Activated naive CD8-positive, alpha-beta T cell treated with anti-CD3 and anti-CD28 coated beads, Interleukin-2, amount 50 U/mL, for 16 hours (primary cell): ENCODE measurements at places on chromosomes 2 and 18.

DNA sequence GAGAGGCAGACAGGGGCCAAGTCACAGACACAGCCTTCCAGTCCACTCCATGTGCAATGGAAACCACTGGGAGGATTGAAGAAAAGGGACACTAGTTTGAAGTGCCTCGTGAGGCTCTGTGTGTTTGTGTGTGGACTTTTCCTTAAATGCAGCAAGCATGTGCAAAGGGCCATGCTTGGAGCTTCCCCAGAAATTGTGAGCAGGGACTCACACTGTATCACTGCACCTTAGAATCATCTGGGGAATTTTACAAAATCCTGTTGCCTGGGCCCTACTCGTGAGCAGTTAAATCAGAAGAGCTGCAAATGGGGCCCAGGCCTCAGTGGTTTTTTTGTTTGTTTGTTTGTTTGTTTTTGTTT, 137.8 kb downstream of the TRIM43 start:
- no peak for DNase-seq

DNA sequence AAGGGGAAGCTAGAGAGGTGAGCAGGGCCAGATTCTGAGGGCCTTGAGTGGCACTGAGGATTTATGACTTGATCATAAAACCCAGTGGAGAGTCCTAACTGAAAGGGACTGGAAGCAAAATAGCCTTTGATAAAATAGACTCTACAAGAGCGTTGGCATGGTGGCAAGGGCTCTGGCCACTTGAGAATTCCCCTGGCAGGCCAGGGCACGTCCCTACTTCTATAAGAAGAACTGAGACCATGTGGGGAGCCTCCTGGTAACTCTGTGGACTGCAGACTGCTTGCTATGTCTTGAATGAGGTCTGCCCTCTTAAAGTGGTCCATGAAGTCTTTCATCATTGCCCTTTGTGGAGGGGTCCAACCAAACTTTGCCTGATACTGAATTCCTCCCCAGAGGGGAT, 324.8 kb downstream of the ALK start:
- no peak for DNase-seq

GRCh38 chr2:56589835-56590234, 406.0 kb downstream of the CCDC85A start:
- no peak for DNase-seq

DNA sequence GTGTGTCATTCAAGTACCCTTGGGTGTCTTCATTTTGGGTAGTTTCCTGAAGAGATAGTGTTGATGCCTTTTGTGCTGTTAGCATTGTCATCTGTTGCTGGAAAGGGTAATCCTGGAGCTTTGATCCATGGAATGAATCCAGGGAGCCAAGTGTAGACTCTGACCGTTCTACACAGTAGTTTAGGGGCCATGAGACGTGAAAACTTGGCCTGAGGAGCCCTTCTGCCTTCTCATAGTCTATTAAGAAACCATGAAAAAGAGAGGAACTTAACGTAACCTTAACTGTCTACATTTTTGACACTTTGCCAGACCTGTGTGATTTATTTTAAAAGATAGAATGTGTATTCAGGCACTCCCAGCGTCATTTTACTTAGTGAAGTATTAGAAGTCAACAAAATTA, 194.0 kb downstream of the BABAM2 start:
- no peak for DNase-seq

DNA sequence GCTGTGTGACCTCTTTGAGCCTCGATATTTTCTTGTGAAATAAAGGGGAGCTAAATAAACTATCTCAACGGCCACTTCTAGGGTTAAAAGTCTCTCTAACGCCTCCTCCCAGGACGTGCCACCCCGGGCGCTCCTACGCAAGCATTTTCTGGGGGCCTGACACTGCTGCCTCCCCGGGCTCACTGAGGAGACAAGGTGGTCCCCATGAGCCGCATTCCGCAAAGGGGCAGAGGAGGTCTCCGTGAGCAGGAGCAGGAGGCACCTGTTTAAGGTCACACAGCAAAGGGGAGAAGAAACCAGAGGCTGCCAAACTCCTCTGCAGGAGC, 913 bp upstream of the WNT10A start:
- no peak for DNase-seq

DNA sequence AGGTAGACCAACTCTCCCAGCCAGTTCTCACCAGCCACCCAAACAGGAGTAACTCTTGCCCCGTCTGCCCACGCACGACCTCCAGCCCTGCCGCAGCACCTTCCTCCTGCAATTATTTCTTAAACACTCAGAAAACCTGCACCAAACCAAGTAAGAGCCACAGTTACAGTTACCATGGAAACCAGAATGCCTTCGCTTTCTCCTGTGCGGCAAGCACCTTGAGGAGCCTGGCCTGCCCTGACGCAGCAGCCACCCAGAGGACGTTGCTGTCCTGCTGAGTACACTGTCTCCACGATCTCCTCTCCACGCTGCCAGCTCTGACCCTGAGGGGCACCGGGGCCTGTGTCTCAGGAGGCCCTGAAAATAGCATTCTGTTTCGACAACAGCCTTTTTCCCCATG, 94.3 kb upstream of the SMIM21 start:
- DNase-seq, result no peak

GRCh38 chr2:25431604-25432003, 89.9 kb upstream of the DNMT3A start:
- no peak for DNase-seq

GRCh38 chr18:8801263-8801901, 96.0 kb downstream of the MTCL1 start:
- DNase-seq, result no peak

DNA sequence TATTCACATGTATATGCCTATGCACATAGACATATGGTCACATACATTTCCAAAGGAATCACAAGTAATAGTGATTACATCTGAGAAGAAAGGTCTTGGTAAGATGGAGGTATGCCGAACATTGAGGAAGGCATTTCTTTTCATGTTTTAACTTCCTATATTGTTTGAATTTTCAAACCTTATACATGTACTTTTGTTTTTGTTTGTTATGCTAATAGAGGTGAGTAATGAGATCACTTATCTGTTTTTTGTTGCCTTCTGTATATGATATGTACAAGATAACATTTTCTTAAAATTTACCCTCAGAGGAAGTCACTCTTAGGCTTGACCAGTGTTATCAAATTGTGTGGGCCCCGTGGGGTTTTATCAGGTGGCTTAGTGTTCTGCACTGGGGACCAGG, 166.5 kb upstream of the OTX1 start:
- no peak for DNase-seq

- DNase-seq, result no peak
Measured at GRCh38 chr2:12434630-12435098, 282.1 kb upstream of the TRIB2 start.

GRCh38 chr2:159916511-159916910, 118.5 kb upstream of the CD302 start:
- no peak for DNase-seq

GRCh38 chr2:129796801-129797488, 182.5 kb upstream of the RAB6C start:
- DNase-seq, result no peak

- DNase-seq, result no peak
Measured at GRCh38 chr2:189171956-189172609, 7.5 kb downstream of the COL5A2 start.

DNA sequence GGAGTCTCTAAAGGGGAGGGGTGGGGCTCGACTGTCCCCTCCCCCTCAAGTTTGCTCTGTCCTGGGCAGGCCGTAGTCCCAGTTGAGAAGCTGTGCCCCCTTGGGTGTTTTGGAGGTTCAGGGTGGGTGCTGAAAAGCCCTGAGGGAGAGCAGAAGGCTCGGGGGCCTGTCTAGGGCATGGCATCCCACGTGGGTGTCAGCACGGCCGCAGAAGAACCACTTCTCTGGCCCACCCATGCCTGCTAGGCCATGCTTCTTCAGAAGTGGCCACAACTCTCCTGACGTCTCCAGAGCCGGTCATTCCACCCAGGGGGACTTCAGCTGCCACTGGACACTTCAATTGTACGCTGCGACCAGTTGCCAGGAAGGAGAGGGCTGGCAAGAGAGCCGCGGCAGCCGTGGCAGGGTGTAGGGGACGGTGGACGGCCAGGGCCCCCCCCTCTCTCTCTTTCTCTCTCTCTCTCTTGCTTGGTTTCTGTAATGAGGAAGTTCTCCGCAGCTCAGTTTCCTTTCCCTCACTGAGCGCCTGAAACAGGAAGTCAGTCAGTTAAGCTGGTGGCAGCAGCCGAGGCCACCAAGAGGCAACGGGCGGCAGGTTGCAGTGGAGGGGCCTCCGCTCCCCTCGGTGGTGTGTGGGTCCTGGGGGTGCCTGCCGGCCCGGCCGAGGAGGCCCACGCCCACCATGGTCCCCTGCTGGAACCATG, at the start of gene INPP5D:
Gene INPP5D, plus strand, starts transcription at position 546 of the 704 bp plus-strand sequence. Its CDS starts 137 bp downstream, at position 683.
- peak; percentile 47 for DNase-seq

DNA sequence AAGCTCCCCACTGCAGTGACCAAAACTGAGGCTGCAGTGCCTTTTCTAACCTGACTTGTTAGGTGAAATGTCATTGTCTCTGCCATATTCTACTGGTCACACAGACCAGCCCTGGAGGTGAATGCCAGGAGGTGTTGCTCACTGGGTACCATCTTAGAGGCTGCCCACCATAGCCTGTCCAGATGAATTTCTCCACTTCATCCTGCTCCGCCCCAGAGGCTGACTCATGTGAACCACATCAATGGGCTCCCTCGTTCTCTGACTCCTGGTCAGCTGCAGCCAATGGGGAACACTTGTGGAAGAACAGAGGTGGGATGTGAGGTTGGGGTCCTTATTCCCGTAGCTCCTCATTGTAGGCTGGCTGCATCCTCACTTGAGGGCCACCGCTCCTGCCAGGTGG, 3.4 kb upstream of the NARS1 start:
- no peak for DNase-seq

- no peak for DNase-seq
Measured at GRCh38 chr2:190481339-190481738, 53.2 kb downstream of the NEMP2 start.

- no peak for DNase-seq
Measured at GRCh38 chr18:27666016-27666415, 480.9 kb upstream of the CHST9 start.

DNA sequence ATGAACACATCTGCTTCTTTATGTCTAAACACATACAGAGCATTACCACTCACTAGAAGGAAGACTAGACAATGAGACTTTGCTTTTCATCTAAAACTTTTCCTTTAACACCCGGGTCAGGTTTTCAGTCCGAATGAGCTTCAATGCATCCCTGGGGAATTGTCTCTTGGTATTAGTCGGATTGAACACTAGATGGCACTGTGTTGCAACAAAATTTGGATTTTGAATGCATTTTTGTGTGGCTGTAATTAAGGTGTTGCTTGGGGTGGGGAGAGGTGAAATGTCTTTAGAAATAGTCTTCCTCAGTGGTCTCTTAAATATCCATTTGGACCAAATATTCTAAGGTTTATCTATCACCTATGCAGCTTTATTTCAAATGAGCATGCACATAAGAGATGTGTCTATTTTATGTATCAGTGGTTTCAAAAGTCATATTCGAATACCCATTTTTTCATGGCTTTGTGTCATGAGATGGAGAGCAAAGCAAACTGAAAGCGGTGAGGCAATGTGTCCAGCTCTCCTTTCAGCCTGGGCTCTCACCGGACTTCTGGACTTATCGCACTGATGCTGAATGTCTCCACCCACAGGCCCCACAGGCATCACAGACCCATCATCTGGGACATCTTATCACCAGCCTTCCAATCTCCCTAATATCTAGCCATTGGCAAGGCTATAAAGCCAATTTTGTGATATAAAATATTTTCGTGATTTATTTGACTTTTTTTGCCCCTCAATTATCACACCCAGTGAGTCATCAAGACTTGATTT, 510.3 kb downstream of the RNF144A start:
- DNase-seq, result no peak

DNA sequence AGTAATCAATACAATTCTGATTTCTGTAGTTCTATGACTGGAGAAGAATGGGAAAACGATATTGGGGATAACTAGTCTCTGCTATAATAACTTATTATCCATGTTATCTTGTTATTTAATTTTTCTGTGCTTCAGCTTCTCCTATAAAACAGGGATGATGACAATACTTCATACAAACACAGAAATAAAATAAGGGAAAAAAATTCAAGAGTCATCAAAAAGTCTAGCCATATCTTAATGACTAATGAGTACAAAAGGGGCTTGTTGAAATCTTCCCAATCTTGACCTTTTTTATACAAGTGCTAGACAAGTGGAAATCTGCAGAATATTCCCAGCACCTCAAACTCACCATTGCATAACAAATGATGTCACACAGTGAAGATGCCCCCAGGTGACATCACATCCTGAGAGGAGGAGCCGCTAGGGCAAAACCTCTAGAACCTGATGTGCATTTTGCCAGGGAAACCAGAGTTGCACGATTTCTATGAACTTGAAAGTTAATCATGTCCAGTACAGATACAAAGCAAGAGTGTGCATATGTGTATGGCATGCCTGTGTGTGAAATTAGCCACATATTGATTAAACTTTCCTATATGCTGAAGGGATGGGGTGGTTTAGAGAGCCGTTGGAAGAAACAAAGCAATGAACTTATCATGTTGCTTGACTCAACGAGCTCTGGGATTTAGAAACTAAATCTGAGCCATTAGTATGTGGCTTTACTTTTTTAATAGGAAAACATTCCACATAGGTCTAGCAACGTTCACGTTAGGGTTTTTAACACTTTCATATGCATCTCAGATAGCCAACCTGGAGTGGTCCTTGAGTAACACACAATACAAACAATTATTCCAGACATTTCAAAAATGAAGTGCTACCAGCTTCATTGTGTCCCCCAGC, 278.9 kb downstream of the SLC4A3 start:
- no peak for DNase-seq

DNA sequence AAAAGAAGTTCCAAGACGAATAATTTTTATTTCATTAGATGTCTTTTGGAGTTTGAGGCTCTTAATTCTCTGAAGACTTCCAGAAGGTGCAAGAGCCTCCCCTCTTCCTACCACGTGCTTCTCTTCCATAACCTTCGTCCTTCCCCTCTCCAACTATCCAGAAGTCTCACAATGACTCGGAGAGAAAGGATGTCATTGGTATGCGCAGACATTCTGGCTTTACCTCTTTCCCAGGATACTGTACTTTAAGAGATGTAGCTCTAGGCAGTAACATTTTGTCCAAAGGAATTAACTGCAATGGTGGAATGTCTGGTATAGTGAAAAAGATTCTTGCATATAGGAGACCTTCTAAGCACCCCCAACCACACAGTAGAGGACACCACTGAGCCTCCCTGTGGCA, 249.0 kb upstream of the OSR1 start:
- DNase-seq, result no peak

DNA sequence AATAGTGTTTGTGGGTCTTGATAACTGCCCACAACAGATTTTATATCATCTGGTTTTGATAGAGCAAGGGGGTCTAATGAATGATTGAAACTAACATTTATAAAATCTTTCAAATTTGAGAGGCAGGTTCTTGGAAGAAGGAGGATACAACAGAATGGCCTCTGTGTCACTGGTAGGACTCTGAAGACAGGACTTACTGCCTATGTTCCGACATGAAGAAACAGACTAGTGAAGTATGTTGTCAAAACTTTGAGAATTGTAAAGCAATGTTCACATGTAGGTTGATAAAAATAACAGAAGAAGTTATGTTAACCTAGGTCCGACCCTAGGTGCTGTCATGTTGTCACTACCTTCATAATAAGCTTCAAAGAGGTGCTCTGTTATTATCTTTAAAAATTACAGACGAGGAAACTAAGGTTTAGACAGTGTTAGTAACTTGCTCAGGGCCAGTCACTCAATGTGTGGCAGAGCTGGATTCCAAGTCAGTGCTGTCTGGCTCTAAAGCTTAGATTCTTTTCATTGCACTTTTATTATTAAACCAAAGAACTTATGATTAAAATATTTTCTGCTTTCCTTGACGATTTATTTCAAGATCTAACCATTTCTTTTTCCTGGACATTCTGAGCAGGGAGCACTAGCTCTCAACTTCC, 146.2 kb downstream of the RPIA start:
- no peak for DNase-seq

GRCh38 chr18:28365411-28365831, 188.5 kb upstream of the CDH2 start:
- DNase-seq, result no peak
